ENCODE measurements at places on chromosomes 16 and 17.
A peak's percentile ranks its signal among the peaks of the same experiment; 100 is the strongest.

GRCh38 chr16:2482708-2483534 is 8.0 kb downstream of the TBC1D24 start:
- peak; percentile 69 for DNase-seq

DNA sequence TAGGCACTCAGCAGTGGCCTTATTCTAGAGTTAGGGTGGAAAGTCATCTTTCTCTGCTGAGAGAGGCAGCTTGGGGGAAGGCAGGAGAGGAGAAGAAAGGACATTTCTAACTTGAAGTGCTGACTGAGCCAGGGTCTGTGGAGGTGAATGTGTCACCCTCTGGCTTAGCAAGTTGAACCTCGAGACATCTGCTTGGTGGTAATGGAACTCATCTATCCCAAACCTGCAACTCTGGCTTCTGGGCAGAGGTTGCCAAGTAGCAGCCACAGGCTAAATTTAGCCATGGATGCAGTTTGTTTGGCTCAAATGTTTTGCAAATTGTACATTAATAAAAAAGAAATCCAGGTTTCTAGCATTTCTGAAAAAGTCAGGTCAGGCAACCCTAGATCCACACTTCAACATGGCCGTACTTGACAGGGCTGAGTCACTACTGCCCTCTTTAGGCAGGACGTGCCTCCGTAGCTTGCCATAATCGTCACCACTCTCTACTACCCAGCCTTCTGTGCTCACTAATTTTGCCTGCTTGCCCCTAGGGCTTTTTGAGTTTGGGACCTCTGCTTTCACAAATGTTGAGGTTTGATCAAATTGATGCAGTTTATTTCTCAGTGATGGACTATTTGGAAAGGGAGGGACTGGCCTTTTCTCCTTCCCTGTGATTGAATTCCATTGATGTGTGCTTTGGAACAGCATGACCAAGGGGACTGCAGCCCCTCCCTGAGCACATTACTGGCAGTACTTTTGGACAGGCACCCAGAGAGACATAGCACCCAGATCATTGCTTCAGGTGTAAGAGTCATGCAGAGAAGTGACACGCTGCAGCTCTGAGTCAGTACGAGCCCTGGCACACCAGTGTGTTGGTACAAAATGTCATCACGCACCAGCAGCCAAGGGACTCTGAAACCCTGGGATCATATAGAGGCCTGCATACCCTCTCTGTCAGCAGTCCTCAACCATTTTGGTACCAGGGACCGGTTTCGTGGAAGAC is 5.2 kb downstream of the CDH13 start:
- no peak for DNase-seq

- DNase-seq = no peak
These were observed 84.3 kb downstream of the TMEM132E start for GRCh38 chr17:34663714-34664113.

DNA sequence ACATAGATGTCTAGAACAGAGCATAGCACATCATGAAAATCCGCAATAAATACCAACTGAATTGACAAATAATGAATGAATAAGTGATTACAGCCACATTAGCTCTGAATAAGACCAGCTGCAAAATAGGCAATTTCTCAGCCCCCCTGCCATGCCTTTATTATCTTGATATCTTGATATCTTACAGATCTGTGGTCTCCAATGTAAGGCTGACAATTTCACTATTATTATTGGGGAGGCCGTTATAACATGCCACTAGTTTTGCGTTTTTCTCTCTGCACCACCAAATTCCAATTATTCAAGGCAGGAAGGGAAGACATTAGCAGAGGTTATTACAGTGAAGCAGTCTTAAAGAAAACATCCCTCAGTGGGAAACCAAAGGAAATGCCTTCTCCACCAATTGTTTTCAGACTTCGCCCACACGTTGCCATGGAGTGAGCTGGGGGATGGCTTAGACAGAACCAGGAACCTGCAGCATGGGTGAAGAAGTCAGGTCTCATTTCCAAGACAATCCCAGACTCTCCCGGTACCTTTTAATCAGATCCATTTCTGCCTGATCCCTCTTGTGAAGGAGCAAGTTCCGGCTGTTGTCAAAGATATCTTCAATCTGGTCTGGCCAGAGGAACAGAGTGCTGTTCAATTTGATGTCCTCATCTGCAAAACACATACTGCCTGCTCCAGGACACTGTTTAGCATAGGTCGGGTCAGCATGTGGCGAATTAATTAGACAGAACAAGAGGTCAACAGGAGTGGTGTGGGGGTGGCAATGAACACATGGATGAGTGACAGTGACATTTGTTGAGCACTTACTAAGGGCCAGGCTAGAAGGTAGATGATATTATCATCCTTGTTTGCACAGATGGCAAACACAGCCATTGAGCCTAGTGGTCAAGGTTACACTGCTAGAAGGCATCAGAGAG is 46.4 kb downstream of the DNAH3 start:
- no peak for DNase-seq

- no peak for DNase-seq
These were observed 377 bp downstream of the SLC13A5 start for GRCh38 chr17:6712854-6713129.

- no peak for DNase-seq
These were observed 694 bp downstream of the MRPL27 start for GRCh38 chr17:50372222-50372757.

DNA sequence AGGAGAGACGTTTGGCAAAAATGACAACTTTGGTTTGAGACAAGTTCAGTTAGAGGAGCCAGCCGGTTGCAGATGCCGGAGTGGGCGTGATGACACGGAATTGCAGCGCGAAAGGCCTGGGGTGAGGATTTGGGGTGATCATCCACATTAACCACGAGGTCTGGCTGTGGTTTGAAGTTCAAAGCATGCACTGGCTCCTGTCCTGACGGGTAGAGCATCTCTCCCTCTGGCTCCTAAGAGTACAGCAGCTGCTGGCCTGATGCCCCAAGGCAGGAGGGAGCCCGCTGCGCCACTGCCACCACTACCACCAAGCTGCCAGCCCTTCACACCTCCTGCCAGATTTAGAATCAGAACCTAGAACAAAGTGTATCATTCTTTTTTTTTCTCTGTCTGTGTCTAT is 3.7 kb downstream of the RHBDL3 start:
- peak; percentile 54 for DNase-seq
